Effector memory CD4-positive, alpha-beta T cell (primary cell): ENCODE measurements at places on chromosomes 12 and 14.

GRCh38 chr14:35956376-35957085 is 130.4 kb downstream of the BRMS1L start:
- DNase-seq: no peak

- no peak for DNase-seq
Observed at GRCh38 chr12:12926571-12927071, 25.3 kb downstream of the GPRC5D start.

GRCh38 chr14:104080376-104081260 is 4.9 kb upstream of the ASPG start:
- no peak for DNase-seq

DNA sequence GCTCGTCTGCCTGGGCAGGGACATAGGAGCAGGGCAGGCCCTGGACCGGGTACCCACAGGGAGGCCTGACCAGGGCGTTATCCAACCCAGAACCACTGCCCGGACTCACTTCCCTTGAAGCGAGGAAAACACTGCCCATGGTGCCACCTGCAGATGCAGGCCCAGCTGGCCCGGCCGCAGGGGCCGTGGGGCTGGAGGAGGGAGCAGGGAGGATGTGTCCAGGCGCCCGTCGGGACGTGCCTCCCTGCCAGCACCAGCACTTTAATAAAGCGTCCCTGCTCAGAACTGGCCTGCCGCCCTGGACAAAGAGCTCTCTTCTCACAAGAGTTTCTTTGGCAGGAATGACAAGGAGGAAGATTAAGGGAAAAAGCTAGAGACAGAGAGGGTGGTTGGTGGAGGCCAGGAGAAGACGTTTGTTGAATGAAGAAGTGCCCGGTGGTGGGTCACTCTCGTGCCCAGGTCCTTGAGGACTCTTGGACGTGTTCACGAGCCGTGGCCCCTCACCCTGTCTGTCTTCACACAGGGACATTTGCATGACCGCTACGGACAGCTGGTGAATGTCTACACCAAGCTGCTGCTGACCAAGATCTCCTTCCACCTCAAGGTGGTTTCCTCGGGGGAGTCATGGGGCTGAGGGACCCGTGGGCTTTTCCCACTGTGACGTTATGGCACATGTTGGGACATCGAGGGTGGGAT is 14.2 kb downstream of the HIP1R start:
- DNase-seq: no peak

- DNase-seq: no peak
Observed at GRCh38 chr14:96782436-96782835, 14.7 kb upstream of the VRK1 start.

DNA sequence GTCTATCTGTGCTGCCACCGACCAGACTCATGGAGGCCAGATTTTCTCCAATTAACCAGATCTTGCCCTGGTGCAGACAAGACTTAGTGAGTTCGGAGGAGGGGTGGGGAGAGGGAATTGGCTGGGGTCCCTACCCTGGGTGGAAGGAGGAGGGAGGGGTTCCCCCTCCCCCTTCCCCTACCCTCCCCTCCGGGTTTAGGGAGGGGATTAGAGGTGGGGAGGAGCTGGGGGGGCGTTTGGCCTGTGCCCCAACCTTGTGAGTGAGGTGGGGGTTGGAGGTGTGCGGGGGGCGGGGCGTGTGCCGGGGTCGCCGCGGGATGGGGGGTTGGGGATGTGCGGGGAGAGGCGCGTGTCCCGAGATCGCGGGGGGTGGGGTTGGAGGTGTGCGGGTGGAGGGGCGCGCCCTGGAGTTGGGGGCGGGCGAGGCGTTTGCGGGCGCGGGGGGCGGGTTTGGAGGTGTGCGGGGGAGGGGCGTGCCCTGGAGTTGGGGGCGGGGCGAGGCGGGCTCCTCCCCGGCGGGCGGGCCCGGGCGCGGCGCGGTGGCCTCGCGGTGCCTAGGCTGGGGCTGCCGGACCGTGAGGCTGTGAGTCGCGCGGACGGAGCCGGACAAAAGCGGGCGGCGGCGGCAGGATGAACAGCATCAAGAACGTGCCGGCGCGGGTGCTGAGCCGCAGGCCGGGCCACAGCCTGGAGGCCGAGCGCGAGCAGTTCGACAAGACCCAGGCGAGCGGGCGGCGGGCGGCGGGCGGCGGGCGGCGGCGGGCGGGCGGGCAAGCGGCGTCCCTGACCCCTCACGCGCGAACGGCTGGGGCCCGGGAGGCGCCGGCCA is at the start of gene HIP1R:
Gene HIP1R, plus strand, starts transcription at position 537 of the 829 bp plus-strand sequence. Its CDS starts 94 bp downstream, at position 631.
- DNase-seq: peak; percentile 44

GRCh38 chr12:46938071-46938678 is 112.4 kb upstream of the SLC38A4 start:
- DNase-seq: no peak

GRCh38 chr12:18264581-18265075 is 3.3 kb downstream of the PIK3C2G start:
- no peak for DNase-seq

DNA sequence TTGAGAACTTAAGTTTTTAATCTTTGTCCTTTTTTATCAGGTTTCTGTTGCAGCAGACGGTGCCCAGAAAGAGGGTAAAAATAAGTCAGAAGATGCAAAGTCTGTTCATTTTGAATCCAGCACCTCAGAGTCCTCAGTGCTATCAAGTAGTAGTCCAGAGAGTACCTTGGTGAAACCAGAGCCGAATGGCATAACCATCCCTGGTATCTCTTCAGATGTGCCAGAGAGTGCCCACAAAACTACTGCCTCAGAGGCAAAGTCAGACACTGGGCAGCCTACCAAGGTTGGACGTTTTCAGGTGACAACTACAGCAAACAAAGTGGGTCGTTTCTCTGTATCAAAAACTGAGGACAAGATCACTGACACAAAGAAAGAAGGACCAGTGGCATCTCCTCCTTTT is 53.5 kb downstream of the RAD52 start:
- no peak for DNase-seq

DNA sequence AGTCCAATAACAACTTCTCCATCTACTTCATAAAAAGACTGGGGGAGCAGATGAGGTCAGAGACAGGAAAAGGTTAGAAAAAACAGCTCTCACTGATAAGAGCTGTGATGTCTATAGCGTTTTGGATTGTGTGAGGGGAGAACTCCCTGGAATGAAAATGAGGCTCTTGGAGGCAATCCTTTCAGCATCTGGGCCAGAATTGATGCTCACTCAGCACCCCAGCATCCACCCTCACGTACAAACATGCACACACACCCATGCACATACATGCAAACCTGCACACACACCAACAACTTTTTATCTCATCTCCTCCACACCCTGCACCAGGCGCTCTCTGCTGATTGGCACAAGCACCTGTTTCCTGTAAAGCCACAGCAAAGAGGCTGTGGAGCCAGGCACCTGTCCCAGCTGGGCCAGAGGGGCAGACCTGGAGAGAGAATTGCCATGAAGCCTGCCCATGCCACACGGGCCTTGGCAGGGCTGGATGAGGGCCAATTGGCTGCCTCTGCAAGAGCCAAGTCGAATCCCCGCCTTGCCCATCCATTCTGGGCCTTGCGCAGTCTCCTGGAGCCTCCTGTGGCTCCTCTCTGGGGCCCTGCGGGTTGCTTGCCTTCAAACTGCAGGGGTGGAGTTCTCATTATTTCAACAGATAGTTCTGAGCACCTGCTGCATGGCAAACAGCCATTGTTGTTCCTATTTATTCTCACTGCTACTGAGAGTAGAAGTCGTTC is 53.1 kb downstream of the SYNE3 start:
- DNase-seq: peak; percentile 18

GRCh38 chr12:59494617-59495016 is 101.2 kb upstream of the SLC16A7 start:
- DNase-seq: no peak

DNA sequence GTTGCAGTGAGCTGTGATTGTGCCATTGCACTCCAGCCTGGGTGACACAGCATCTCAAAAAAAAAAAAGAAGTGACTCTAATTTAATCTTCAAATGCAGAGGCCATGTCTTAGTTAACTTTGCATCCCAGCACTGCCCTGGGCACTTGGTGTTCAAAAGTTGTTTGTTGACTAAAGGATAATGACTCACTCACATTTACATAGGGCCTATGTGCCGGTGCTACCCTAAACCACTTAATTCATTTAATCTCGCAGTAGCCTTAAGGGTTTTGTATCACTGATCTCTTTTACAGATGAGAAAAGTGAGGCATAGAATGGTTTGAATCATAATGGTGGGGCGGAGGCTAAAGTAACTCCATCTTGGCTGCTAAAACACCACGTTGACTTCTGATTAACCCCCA is 23.7 kb downstream of the MFAP5 start:
- no peak for DNase-seq

GRCh38 chr12:106982229-106982628 is 4.7 kb downstream of the MTERF2 start:
- DNase-seq: no peak

GRCh38 chr12:70609739-70610491 is 27.3 kb downstream of the PTPRB start:
- no peak for DNase-seq

DNA sequence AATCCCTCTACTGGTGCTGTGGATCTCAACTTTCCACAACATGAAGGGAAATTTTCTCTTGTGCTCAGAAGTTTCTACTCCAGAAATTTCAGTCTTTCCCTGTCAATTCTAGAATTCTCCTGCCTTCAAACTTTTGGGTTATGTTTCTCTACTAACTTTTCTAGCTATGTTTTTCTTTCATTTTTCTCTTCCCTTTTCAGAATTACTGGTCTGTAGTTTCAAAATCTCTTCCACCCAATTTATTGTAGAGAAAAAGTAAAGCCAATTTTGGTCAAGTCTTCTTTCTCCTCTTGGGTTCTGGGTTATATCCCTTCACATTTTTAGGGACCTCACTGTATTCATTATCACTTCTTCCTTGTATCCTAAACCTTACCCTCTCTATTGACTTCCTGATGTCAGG is 18.9 kb downstream of the CNTN1 start:
- no peak for DNase-seq

DNA sequence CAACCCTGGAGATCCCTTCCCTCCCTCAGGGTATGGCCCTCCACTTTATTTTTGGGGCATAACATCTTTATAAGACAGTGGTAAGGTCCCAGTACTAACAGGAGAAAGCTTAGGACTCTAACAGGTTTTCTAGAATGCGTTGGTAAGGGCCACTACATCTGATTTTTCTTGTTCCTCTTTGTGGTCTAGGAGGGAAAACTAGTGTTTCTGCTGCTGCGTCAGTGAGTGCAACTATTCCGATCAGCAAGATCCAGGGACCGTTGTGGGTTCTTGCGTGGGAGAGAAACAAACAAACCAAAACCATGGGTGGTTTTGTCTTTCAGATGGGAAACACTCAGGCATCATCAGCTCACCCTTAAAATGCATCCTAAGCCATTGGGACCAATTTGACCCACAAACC is 123.6 kb upstream of the SLC16A7 start:
- no peak for DNase-seq

- no peak for DNase-seq
Observed at GRCh38 chr14:78029601-78030372, 140.4 kb upstream of the NRXN3 start.

GRCh38 chr14:78141590-78141989 is 28.6 kb upstream of the NRXN3 start:
- DNase-seq: no peak

GRCh38 chr12:99627459-99627858 is 20.1 kb upstream of the GARIN6 start:
- no peak for DNase-seq

GRCh38 chr14:63713764-63714163 is 14.1 kb downstream of the SGPP1 start:
- DNase-seq: no peak

DNA sequence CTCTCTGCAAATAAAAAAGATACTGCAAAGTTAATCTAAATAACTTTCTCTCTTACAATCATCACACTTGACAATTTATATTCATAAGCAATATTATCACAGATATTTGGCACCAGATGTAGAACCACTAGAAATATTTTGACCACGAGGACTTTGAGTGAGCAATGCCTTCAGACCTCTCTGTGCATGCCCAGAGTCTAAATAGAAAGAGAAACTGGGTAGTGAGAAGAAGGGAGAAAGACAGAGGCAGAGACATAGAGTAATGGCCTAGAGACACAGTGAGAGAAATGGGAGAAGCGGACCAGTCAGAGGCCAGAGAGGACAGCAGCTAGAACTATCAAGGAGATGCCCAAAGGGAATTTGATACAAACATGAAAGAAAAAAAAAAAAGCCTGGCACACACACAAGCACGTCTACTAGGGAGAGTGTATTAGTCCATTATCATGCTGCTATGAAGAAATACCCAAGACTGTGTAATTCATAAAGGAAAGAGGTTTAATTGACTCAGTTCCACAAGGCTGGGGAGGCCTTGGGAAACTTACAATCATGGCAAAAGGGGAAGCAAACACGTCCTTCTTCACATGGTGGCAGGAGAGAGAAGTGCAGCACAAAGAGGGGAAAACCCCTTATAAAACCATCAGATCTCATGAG is 41.1 kb downstream of the BMP4 start:
- DNase-seq: no peak

DNA sequence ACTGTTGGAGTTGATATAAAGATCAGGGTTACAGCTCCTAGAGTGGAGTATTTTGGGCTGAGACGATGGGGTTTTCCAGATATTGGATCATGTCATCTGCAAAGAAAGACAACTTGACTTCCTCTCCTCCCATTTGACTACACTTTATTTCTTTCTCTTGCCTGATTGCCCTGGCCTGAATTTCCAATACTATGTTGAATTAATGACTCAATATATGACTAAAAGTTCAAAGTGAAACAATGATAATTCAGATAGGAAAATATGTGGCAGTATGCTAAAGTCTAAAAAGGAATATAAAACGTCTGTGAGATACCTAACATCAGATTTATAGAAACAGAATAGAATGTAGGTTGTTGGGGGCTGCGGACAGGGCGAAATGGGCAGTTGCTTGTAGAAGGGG is 72.2 kb downstream of the BHLHE41 start:
- no peak for DNase-seq

- DNase-seq: no peak
Observed at GRCh38 chr14:100587763-100588411, 670 bp upstream of the BEGAIN start.

DNA sequence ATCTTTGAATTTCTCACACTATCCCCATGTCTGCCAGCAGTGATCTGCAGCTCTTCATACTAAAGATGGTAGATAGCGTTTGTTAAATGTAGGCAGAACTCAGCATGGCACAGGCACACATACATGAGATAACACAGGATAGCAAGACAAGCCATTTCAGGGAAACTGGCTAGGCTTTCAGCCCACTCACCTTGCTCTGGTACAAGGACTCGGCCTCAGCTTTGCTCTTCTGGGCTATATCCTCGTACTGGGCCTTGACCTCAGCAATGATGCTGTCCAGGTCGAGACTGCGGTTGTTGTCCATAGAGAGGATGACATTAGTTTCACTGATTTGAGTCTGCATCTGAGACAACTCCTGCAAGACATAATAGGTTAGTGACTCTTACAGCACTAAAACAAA is 3.1 kb downstream of the KRT1 start:
- no peak for DNase-seq

GRCh38 chr14:93970585-93970964 is 5.8 kb downstream of the ASB2 start:
- DNase-seq: peak; percentile 56

GRCh38 chr12:79406993-79407392 is 283.8 kb downstream of the PAWR start:
- no peak for DNase-seq

DNA sequence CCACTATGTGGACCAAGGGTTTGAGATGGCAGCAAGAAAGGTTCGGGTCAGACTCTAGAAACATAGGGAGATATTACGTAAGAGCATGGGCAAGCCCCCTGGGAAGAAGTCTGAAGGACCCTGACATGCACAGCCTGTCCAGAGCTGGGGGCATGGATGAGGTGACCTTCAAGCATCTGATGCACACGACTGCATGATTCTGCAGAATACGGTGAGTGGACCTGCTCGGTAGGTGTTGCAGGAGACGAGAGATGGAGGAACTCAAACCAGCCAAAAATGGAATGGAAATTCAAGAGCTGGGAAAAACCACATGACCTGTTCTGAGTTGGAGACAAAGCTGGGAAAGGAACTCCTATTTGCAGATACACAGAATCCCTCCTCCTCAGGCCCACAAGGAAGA is 43.6 kb downstream of the ANO2 start:
- no peak for DNase-seq
